ENCODE measurements at places on chromosomes 7 and 10.

- DNase-seq, result no peak
Measured at GRCh38 chr7:84336303-84336702, 141.7 kb upstream of the SEMA3A start.

- no peak for DNase-seq
Measured at GRCh38 chr10:33521062-33521461, 186.6 kb upstream of the NRP1 start.

- no peak for DNase-seq
Measured at GRCh38 chr10:48697821-48698764, 13.4 kb downstream of the WDFY4 start.

GRCh38 chr7:28266402-28266801 is 85.8 kb upstream of the JAZF1 start:
- DNase-seq, result no peak

DNA sequence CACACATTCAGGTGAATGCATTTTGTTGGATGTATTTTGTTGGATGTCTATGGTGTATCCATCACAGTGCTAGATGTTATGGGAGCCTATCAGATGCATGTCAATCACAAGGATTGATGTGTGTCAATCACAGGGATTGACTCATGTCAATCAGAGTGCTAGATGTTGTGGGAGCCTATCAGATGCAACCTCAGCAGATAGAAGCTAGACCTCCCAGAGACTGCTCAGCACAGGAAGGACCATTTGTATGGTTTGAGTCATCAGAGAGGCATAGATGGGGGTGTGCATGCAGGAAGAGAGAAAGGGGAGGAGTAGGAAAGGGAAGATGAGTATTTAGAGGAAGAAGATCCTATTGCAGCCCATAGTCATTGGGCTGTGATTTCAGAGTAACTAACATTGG is 48.3 kb upstream of the PITRM1 start:
- no peak for DNase-seq

DNA sequence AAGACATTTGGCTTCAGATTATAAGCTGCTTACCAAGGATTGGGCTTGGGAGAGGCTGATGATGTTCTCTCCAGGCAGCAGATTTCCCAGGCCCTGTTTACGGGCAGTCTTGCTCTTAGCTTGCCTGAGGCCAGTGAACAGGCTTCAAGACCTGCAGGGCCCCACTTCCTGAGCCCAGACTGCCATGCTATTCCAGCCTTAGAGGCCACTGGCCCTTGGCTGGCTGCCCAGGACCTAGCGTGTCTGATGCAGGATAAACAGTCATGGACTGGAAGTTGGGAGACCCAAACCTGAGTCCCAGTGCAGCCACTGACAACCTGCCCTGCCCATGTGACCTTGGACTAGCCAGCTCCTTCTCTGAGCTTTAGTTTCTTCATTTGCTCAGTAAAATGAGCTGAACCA is 2.9 kb downstream of the PRXL2A start:
- no peak for DNase-seq

- no peak for DNase-seq
Measured at GRCh38 chr7:107332488-107333269, 137.2 kb upstream of the GPR22 start.

DNA sequence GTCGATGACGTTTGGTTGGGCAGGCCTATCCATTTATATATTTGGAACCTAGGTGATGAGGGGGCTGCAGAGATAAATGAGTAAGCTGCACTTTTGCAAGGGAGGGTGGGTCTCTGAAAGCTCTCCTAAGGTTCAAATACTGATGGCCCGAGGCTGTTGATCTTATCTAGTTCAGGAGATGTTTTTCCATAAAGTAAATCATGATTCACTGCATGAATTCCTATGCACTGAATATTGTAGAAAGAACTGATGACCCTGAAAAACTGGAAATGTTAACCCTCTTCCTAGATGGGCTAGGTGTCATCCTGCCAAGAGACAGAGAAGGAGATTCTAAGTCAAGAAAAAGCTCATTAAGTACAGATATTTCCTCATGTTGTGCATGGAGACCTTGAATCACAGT is 459.9 kb downstream of the PLXNA4 start:
- DNase-seq, result no peak
